Transverse colon (tissue), 4 donors: ENCODE measurements at places on chromosomes 3 and 15. TPM values are rescaled to one million over a fixed set of nuclear protein-coding genes. Genes with fewer than 3 reads are reported as not detected.

DNA sequence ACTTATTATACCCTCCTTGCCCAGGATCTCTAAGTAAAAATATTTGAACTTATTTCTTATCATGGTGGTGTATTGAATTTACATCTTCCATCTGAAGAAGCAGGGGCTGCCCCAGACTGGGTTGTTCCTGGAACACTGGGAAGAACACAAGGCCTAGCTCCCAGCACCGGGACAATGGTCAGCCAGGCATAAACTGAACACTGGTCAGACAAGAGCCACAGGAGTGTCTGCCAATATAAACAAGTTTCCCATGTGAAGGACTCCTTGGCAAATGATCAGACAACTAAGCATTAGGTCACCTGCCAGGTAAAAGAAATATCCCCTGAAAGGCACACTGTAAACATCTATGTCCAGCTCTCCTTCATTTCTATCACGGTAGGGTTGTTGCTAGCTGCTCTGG lies 172.4 kb downstream of the ATP8B4 start:
- DNase-seq = no peak

- DNase-seq = no peak
These were observed 193.2 kb upstream of the TPRG1 start for GRCh38 chr3:188978421-188979171.

- DNase-seq = no peak
These were observed 33.5 kb upstream of the USP8 start for GRCh38 chr15:50390554-50391264.

GRCh38 chr3:171569571-171570132 lies 109.4 kb upstream of the TNIK start:
- DNase-seq = no peak

DNA sequence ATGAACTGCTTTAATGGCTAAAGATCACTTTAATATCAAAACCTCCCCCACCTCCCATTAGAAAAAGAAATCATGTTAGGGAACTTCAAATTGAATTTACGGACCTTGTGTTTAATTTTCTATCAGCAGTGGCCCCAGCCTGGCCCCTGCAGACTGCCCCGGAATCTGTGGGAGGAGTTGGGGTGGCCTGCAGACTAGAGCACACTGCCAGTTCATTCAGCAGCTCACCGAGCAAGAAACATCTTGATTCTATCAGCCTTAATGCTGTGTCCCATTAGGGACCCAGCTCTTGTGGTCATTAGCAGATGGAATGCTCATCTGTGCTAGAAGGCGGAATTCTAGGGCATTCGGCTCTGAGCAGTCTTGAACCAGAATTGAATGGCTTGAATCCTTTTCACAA lies 54.2 kb downstream of the FLNB start:
- no peak for DNase-seq

DNA sequence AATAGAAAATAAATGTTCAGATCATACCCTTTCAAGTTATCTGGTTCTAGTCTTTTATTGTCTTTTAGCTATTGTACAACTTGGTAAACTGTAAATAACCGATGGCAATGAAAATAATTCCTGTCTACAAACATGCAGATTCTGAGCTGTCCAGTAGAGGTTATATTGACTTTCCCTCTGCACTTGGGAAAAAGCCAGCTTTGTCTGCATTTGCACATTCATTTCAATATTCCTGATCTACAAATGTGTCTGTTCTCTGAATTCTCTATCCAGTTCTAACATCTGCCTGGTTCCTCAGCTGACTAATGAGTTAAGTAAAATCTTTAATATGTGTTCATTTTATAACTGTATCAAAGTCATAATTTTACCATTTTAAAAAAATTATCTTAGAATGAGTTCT lies 408.5 kb downstream of the ERC2 start:
- no peak for DNase-seq

DNA sequence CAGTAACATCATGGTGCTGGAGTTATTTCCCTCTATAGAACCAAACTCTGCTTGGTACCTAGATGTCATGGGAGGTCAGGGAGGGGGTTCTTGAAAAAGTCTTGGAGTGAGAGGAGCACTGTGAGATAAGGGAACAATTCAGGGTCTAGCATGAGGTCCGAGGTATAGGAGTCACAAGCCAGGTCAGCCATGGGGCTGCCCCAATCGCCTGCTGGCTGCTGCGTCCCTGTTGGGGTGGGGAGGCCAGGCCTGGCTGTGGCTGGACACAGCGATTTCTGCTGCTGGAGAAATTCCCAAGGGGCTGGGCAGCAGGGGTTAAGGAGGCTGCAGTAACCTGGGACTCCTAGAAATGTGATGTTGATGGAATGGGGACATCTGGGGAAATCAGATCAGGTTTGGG lies 44.9 kb downstream of the SUSD5 start:
- DNase-seq = no peak

DNA sequence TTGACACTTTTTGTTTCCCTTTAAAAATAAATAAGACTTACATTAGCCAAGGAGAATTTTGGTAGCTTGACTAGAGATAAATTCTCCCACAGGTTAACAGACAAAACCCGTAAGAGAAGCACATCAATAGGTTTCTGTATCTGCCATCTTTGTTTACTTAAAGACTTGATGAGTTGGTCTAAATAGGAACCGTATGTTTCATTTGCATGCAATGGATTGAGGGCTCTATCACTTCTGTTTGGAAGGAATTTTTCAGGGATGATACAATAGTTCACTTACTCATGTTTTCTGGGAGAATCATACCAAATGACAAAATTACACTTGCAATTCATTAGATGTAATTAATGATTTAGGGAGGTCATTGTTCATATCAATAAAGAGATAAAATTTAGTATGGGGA lies 631.5 kb upstream of the NR2F2 start:
- DNase-seq = no peak

DNA sequence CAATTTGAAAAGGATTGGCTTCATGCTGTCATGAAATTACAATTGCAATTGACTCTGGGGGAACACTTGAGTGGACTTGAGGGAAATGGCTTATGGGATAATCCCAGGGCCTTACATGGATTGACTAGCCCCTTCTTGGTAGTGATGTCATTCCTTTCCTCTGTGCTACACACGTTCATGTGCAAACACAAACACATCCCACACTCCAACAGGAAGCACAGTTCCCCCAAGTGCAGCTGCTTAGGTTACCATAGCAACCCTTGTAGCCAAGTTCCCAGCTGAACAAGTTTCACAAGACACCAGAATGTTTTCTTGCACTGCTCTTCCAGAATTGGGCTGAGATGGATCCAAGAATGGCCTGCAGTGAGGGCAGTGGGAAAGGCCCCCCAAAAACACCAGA lies 217.0 kb downstream of the ZNF621 start:
- no peak for DNase-seq

DNA sequence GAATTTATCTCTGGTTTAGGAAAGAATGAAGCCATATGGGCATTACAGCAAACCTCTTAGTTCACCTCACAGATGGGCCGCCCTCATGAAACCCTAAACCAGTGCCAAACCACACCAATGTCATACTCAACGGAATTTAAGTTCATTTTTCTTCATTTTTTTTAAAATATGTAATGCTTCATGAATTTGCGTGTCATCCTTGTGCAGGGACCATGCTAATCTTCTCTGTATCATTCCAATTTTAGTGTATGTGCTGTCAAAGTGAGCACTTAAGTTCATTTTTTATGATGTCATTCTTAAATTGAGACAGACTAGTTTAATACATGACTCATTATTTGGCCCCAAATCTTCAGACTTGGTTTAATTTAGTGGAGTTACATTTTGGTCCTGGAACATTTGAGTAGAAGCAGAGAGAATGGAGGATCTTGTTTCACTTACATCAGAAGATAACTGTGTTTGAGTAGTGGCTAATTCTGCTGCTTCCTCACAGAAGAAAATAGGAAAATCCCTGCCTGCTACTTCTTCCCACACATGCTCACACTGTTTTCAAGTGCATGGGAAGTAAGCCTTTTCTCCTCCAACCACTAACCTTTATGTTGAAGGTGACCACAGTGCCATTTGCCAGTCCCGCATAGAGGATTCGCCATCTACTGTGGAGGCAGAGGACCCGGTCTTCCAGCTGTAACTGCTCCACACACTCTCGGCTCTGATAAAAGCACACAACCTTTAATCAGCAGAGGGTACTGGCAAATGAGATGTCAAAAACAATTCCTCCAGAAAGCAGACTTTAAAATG lies 63.3 kb downstream of the ZNF106 start:
- no peak for DNase-seq

DNA sequence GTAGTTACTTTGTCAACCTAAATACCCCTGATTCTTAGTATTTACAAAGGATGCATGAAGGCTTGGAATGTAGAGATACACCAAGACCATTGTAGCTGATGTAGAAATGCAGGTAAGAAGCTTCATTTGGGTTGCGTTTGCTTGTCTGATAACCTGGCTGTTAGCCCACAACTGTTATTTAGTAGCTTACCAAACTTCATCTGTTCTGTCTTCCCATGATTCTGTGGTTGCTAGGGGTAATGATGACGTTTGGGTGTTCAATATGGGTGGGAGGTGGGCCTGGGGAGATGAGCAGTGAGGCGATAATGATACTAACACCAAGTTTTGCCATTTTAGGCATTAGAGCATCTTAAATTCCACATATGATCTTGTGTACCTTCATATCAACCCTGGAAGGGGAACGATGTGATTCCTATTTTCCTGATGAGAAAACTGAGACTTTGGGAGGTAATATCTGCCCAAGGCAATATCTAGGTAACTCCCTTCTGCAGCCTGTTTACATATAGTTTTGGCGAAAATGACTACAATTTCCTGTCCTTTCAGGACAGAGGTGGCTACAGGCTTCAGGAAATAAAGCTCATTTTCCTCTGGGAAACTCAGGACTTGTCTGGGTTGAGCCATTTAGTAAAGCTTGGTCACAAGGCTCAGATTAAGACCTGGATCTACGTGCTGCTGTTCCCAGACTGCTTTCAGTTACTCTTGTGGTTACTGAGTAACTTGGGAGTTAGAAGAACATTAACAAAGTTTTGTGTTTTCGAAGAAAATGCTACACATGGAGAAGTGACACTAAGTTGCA lies 26.8 kb downstream of the FNDC3B start:
- DNase-seq = no peak

DNA sequence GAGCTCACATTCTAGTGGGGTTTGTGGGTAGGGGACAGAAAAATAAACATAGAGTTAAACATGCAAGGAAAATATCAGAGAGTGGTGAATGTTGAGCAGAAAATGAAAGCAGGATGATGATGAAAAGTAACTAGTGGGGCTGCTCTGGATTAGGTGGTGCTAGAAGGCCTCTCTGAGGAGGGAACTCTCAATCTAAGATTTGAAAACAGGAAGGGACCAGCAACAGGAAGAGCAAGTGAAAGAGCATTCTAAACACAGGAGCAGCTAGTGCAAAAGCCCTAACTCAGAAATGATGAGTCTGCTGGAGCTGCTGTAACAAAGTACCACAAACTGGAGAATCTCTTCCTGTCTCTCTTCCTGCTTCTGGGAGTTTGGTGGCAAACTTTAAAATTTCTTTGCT lies 468.6 kb upstream of the AGTR1 start:
- no peak for DNase-seq

Gene PRR20G
- total RNA-seq = not detected

Gene UMPS
- 21.0 TPM for total RNA-seq

Gene NAALADL2
- total RNA-seq = 12.9 TPM

Gene POLQ
- total RNA-seq = 1.1 TPM

Gene HYKK
- 4.5 TPM for total RNA-seq

Gene OSTN
- total RNA-seq = not detected

Gene FGD5
- total RNA-seq = 5.6 TPM

Gene SLCO2A1
- total RNA-seq = 8.4 TPM
